ENCODE measurements at places on chromosomes 12 and 14. TPM values are rescaled to one million over a fixed set of nuclear protein-coding genes. Genes with fewer than 3 reads are reported as not detected.

The GLS2 gene
- not detected for total RNA-seq

The B3GNT4 gene
- not detected for total RNA-seq

The FSCB gene
- total RNA-seq: not detected

The ZNF891 gene
- 0.96 TPM for total RNA-seq

The CRY1 gene
- 11.6 TPM for total RNA-seq

The DPF3 gene
- 19.4 TPM for total RNA-seq

The PLA2G1B gene
- not detected for total RNA-seq

The FBRSL1 gene
- total RNA-seq: 40.1 TPM

The MYF5 gene
- total RNA-seq: 2.6 TPM

The GPR132 gene
- 0.47 TPM for total RNA-seq

- H3K4me1 ChIP-seq: no peaks in the 10 kb centered on the region
- no peak for DNase-seq
- H3K36me3 ChIP-seq: no peaks in the 10 kb centered on the region
- H3K4me3 ChIP-seq: no peak overlapping the region
Observed at GRCh38 chr12:114512351-114512750, 106.4 kb upstream of the TBX5 start.

GRCh38 chr14:22388669-22389595 lies 200.1 kb downstream of the DAD1 start:
- no peak overlapping the region for H3K4me3 ChIP-seq
- no peaks in the 10 kb centered on the region for H3K27me3 ChIP-seq
- DNase-seq: no peak
- no peaks in the 10 kb centered on the region for H3K36me3 ChIP-seq
- H3K27ac ChIP-seq: no peak overlapping the region

GRCh38 chr12:1668833-1669543 lies 21.9 kb upstream of the ADIPOR2 start:
- peaks cover 6% of the 10 kb centered on the region for H3K4me1 ChIP-seq
- H3K4me3 ChIP-seq: peak overlapping the region; percentile 37
- H3K27me3 ChIP-seq: no peaks in the 10 kb centered on the region
- no peaks in the 10 kb centered on the region for H3K36me3 ChIP-seq

DNA sequence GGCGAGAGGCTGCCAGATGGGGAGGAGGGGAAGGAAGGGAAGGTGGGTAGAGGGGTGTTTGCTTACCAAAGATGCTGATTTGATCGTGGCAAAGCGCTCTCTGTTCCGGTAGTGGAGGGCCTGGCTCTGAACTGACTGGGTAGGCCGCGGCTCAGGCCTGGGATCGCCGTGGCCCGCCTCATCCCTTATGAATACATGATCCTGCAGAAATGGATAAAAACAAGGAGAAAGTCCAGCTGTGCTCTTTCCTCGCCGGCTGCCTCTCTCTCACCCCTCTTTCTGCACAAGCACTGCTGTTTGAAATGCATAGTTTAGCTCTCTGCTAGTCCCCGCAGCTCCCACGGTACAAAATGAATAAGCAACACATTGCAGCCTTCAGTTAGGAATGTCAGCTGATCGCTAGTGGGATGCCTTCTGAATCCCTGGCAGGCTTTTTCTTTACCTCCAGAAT lies 53.8 kb downstream of the PEBP1 start:
- no peaks in the 10 kb centered on the region for H3K36me3 ChIP-seq
- no peak for DNase-seq
- peaks cover 36% of the 10 kb centered on the region for H3K4me1 ChIP-seq
- peak overlapping the region; percentile 62 for H3K4me3 ChIP-seq
- peak overlapping the region; percentile 58 for H3K27ac ChIP-seq
- no peaks in the 10 kb centered on the region for H3K27me3 ChIP-seq

GRCh38 chr12:53044052-53044581 lies 5.7 kb upstream of the TNS2 start:
- no peak overlapping the region for H3K4me3 ChIP-seq
- H3K4me1 ChIP-seq: peaks cover 28% of the 10 kb centered on the region
- peak; percentile 20 for DNase-seq
- peak overlapping the region; percentile 98 for H3K27ac ChIP-seq
- H3K27me3 ChIP-seq: no peaks in the 10 kb centered on the region
- H3K36me3 ChIP-seq: peaks cover 3% of the 10 kb centered on the region

DNA sequence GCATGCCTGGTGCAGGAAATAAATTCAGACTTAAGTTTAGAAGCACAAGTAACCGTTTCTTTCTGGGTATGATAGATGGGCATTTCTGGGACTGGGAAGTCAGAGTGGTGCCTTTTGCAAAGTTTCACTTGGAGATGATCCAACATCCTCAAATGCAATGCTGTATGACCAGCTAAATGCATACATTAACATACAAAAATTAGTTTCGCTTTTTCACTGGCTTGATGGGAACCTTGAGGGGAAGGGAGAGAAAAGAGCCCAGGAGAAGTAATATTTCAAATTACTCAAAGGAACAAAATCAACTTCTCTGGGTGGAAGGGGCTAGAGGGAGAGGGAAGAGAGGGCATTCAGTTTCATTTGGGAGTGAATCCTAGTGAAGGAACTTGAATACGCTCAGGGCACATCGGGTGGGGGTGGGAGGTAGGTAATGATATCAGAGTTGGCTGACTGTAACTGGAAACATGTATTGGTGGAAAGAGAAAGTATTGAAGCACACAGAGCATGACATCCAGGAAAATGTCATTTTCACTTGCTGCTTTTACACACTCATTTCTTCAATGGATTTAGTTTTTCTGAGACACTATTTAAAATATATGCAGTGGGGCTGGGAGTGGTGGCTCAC lies 175.5 kb downstream of the PTPRO start:
- no peak overlapping the region for H3K27ac ChIP-seq
- H3K27me3 ChIP-seq: no peaks in the 10 kb centered on the region
- DNase-seq: no peak
- H3K36me3 ChIP-seq: no peaks in the 10 kb centered on the region
- no peak overlapping the region for H3K4me3 ChIP-seq
- H3K4me1 ChIP-seq: no peaks in the 10 kb centered on the region

GRCh38 chr14:35404449-35405303 lies at the start of gene NFKBIA:
Gene NFKBIA, minus strand, starts transcription at chr14:35404749. Its CDS starts 105 bp downstream, at chr14:35404644.
- H3K4me3 ChIP-seq: peak within 1 kb of the TSS; percentile 98
- peak; percentile 97 for DNase-seq
- H3K36me3 ChIP-seq: peaks cover 3% of the 10 kb centered on the region
- peaks cover 36% of the 10 kb centered on the region for H3K4me1 ChIP-seq

- no peaks in the 10 kb centered on the region for H3K36me3 ChIP-seq
- no peak overlapping the region for H3K27ac ChIP-seq
- H3K27me3 ChIP-seq: no peaks in the 10 kb centered on the region
- H3K4me3 ChIP-seq: no peak overlapping the region
Observed at GRCh38 chr12:121575952-121576625, 4.7 kb downstream of the KDM2B start.

GRCh38 chr12:125890971-125891370 lies 825.7 kb downstream of the AACS start:
- no peak overlapping the region for H3K4me3 ChIP-seq
- H3K36me3 ChIP-seq: no peaks in the 10 kb centered on the region
- H3K27ac ChIP-seq: no peak overlapping the region
- DNase-seq: no peak
- no peaks in the 10 kb centered on the region for H3K27me3 ChIP-seq
- no peaks in the 10 kb centered on the region for H3K4me1 ChIP-seq

GRCh38 chr12:6539314-6539682 lies 5.0 kb downstream of the GAPDH start:
- no peak overlapping the region for H3K4me3 ChIP-seq
- peaks cover 65% of the 10 kb centered on the region for H3K36me3 ChIP-seq
- peak overlapping the region; percentile 97 for H3K27ac ChIP-seq
- H3K27me3 ChIP-seq: no peaks in the 10 kb centered on the region
- H3K4me1 ChIP-seq: peaks cover 52% of the 10 kb centered on the region

DNA sequence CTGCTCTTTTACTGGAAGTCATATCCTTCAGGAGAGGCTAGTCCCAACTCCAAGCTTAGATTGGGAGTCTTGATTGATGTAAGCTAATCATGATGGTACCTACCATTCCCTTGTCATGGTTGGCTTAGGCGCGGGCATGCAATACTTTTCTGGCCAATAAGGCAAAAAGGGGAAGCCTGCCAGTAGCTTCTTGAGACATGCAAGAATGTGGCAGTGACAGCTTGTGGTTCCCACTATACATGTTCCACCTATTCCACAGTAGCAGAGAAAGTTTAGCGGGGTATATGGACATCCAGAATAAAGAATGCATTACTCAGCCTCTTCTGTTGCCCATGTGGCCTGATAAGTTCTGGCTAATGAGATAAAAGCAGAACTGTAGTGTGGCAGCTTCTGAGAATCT lies 55.0 kb downstream of the AP5M1 start:
- no peaks in the 10 kb centered on the region for H3K4me1 ChIP-seq
- no peak overlapping the region for H3K27ac ChIP-seq
- DNase-seq: no peak
- peaks cover 3% of the 10 kb centered on the region for H3K27me3 ChIP-seq
- no peaks in the 10 kb centered on the region for H3K36me3 ChIP-seq

DNA sequence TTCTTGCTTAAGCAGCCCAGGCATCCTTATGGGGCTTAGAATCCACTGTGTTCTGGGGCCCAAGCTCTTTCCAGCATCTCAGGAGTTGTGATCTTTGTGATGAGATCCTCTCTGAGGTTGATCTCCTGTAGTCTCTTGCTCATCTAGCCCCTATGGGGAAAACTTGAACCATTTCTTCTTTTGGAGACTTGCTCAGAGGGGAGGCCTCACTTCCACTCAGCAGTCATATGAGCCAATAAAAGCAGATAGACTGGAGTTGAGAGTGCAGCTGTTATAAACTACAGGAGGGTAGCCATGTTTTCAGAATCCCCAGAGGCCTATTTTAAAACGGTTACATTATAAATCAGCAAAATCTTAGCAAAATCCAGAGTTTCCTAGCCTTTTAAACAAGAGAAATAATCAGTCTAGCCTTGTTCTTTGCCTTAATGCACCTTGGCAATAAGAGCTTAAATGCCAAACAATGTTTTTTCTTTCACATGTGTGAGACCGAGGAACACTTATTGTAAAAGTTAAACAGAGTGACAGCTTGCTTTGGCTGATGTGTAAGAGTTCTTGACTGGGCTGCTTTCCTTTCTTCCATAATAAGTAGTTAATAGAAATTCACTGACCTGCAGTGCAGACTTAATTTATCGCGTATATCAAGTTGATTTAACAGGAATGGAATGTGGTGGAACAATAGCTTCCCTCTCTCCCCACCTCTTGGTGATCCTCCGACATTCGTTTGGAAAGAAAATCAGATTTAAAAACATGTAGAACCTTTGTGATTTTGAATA lies 168.3 kb downstream of the NEDD1 start:
- no peaks in the 10 kb centered on the region for H3K27me3 ChIP-seq
- no peak overlapping the region for H3K4me3 ChIP-seq

- no peaks in the 10 kb centered on the region for H3K27me3 ChIP-seq
- H3K36me3 ChIP-seq: no peaks in the 10 kb centered on the region
- H3K4me3 ChIP-seq: no peak overlapping the region
- H3K4me1 ChIP-seq: no peaks in the 10 kb centered on the region
- DNase-seq: no peak
- no peak overlapping the region for H3K27ac ChIP-seq
Observed at GRCh38 chr12:89650239-89650638, 58.4 kb downstream of the ATP2B1 start.

DNA sequence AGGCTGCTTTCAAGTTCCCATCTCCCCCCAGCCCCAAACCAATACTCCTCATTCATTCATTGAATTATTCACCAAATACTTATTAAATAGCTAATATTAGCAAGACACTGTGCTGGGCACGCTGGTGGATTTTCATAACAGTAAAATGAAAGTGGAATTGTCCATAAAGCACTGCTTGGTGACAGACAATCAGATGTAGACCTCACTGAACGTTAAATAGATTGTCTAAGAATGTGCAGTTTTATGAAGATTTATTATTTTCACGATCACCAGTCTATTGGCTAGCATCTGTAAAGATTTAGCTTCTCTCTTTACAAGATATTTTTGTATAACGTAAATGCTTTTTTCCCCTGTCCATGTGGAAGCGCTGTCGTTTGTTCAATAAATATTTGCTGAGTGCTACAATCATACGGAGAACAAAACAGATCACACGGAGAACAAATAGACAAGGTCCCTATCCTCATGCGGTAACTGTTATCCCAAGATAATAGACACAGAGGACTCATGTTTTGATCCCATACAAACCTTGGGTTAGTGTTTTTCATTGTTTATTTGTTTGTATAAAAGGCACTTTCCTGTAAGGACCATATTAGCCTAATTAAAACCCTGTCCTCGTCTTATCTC lies 397.6 kb downstream of the BCAT1 start:
- no peak overlapping the region for H3K27ac ChIP-seq
- no peak for DNase-seq
- H3K4me3 ChIP-seq: peak overlapping the region; percentile 34
- H3K4me1 ChIP-seq: no peaks in the 10 kb centered on the region
- no peaks in the 10 kb centered on the region for H3K36me3 ChIP-seq

DNA sequence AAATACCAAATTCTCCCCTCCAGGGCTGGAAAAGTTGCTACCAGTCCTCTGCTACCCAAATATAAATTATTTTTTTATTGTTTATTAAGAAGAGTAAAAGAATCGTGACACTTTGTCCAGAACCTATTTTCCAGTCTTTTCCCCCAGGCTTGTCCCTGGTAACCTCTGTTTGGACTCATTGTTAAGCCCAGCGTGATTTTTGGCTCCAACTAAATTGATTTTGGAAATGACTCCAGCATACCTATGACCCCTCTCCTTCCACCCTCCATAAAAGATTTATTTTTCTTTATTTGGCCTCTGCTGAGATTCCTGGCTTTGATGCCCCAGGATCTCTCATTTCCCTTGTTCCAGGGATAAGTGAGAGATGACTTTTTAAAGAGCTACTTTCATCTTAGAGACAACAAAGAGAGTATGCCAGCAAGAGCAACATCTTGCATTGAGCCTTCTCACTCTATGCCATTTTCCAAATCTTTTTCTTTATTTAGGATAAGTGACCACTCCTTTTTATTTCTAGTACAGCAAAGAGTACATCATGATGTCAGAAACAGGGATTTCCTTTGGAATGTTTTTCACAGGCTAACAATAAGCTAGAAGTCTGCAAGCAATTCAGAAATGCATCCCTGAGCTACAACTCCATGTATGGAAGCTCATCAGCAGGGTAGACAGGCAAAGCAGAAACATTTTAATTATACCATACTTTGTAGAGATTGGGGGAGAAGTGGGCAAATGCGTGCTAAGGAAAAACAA lies 75.8 kb downstream of the DAD1 start:
- no peaks in the 10 kb centered on the region for H3K36me3 ChIP-seq
- no peak overlapping the region for H3K4me3 ChIP-seq
- no peaks in the 10 kb centered on the region for H3K27me3 ChIP-seq
- peaks cover 13% of the 10 kb centered on the region for H3K4me1 ChIP-seq
- peak overlapping the region; percentile 32 for H3K27ac ChIP-seq

DNA sequence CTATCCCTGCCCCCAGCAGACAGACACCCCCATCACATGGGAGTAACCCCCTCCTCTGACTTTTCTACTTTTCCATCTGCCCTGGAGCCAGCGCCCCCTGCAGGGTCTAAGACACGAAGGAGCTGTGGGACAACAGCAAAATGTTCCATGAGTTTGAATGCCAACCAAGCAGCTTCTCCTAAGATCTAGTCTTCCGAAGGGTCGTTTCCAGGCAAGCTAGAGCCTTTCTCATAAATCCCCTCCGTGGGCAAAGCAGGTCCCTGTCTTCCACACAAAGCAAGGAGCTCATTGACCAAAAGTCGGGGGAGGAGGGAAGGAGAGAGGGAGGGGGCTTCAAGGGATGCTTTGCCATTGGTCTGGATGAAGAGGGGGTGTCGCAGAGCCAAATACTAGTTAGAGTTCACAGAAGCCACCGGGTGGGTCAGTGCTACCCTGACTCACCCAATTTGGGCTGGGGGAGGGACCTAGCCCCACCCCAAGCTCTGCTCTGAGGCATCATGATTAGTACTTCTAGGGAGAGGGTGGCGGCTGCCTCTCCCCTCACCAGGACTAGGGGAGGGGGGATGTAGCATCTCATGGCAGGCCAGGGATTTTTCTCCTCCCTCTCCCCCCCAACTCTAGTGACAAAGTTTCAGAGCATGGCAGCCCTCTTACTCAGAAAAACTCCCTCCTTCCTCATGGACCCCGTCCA lies 1.6 kb downstream of the MSI1 start:
- H3K27ac ChIP-seq: no peak overlapping the region
- H3K4me1 ChIP-seq: no peaks in the 10 kb centered on the region
- DNase-seq: no peak
- no peaks in the 10 kb centered on the region for H3K27me3 ChIP-seq
